ENCODE measurements at places on chromosomes 5 and 9.

GRCh38 chr5:120567066-120567465 is 103.0 kb downstream of the PRR16 start:
- DNase-seq: no peak

- DNase-seq: no peak
Measured at GRCh38 chr5:163104464-163104863, 332.9 kb upstream of the CCNG1 start.

GRCh38 chr9:90504486-90504885 is 138.1 kb downstream of the DIRAS2 start:
- DNase-seq: no peak

DNA sequence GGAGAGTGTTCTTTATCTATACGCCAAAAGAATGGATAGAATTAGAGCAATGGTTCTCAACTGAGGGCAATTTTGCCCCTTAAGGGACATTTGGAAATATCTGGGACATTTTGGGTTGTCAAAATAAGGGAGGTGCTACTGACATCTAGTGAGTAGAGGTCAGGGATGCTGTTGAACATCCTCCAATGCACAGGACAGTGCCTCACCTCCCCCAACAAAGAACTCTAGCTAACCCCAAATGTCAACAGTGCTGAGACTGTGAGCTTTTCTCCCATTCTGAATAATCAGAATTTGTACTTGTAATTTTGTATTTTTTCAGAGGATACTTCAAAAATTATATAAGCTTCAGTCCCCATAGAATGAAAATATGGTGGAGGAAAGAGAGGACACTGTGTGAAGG is 8.6 kb upstream of the SMC5 start:
- no peak for DNase-seq

DNA sequence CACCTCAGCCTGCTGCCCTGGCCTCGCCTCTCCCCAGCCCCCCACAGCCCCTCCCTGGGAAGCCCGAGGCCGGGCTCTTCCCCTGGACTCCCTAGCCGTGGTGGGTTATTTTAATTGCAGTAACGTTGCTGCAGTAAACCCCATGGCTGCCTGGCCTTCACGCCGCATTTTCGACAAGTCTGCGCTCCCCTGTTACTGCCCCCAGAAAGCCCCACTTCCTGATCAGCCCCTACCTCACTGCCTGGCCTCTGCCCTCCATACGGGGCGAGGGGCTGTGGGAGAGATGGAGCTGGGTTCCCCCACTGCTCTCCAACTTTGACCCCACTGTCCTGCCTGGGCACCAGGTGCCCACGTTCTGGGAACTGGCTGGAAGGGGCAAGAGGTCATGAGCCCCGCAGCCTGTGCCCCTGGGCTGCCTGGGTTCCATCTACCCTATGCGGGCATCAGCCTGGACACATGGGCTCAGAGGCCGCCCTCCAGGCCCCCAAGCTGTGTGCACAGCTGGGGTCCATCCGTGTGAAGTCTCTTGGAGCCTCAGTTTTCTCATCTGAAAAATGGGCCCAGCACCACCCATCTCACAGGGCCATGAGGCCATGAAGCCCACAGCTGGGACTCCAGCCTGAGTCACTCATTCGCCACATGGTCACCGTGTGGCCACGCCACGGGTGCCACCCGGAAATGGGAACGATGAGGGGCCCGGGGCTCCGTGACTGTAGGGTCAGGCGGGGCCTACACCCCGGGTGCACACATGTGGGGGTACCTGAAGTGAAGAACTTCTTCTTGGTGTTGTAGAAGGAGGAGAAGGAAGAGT is 11.5 kb downstream of the EGFL7 start:
- no peak for DNase-seq

- DNase-seq: no peak
Measured at GRCh38 chr5:148145916-148146315, 22.4 kb upstream of the SPINK14 start.

DNA sequence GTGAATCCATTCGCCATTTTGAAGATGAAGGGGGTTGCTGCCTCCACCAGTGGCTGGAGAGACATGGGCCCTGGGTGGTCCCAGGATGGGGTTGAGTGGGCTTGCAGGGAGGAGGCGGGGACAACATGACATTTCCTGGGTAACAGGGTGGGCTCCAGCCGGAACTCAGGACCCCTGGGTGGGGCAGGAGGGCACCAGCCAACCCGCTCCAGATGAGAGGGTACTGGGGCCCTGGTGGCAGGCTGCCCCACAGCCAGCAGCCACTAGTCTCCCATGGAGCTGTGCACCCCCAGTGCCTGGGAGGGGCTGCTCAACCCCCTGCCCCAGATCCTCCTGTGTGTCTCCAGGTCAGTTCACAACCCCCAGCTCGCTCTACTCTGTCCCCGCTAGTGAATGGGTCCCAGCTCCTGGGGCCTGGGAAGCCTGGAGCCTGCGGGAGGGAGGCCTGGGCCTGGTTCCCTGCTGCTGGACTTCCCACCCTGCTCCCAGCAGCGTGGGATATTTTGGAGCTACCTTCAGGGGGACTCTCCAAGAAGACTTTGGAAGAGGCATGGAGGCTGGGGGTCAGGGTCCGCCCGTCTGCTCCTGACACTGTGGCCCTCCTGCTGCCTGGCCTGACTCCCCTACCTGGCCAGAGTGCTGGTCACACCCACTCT is 55.9 kb downstream of the AHRR start:
- no peak for DNase-seq

GRCh38 chr9:80448996-80449395 is 877.2 kb downstream of the TLE4 start:
- no peak for DNase-seq

GRCh38 chr5:121890297-121890858 is 38.7 kb downstream of the FTMT start:
- no peak for DNase-seq

- DNase-seq: no peak
Measured at GRCh38 chr9:16335788-16336580, 534.5 kb downstream of the BNC2 start.

DNA sequence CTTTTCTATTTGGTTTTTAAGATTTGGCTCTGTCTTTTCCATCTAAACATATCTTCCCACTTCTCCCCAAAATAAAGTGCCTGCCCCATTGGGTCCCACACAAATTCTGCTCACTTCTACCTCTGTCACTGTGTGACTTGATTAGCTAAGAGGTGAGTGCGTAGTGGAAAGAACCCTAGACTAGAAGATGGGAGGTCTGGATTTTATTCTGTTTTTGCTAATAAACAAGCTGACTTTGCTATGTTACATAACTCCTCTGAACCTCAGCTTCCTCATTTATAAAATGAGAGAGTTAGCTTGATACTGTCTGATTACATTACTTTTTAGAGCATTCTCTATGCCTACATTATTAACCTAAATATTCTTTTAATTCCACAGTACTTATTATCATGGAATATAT is 51.3 kb upstream of the PTGER4 start:
- no peak for DNase-seq

DNA sequence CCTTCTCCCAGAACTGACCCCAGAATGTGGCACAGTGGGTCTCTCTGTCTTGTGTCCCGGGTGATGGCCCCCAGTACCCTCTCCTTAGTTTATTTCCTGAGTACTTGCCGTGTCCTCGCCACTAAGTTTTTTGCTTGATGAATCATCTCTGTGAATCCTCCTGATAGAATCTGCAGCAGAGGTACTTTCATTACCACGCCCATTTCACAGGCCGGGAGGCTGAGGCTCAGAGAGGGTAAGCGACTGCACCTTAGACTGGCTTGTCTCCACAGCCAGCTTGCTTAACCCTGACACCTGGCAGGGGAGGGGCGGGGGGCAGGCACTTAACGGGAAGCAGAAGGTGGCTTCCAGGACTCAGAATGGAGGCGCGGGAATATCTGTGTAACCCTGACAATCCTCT is 7.9 kb upstream of the IER5L start:
- no peak for DNase-seq

GRCh38 chr5:145350513-145350912 is 484.6 kb downstream of the PRELID2 start:
- DNase-seq: no peak
